Islet precursor cell (in vitro differentiated cells): ENCODE measurements at places on chromosomes 12 and 14.
A peak's percentile ranks its signal among the peaks of the same experiment; 100 is the strongest.

- DNase-seq: no peak
Measured at GRCh38 chr14:20197459-20197858, 6.8 kb downstream of the OR11G2 start.

DNA sequence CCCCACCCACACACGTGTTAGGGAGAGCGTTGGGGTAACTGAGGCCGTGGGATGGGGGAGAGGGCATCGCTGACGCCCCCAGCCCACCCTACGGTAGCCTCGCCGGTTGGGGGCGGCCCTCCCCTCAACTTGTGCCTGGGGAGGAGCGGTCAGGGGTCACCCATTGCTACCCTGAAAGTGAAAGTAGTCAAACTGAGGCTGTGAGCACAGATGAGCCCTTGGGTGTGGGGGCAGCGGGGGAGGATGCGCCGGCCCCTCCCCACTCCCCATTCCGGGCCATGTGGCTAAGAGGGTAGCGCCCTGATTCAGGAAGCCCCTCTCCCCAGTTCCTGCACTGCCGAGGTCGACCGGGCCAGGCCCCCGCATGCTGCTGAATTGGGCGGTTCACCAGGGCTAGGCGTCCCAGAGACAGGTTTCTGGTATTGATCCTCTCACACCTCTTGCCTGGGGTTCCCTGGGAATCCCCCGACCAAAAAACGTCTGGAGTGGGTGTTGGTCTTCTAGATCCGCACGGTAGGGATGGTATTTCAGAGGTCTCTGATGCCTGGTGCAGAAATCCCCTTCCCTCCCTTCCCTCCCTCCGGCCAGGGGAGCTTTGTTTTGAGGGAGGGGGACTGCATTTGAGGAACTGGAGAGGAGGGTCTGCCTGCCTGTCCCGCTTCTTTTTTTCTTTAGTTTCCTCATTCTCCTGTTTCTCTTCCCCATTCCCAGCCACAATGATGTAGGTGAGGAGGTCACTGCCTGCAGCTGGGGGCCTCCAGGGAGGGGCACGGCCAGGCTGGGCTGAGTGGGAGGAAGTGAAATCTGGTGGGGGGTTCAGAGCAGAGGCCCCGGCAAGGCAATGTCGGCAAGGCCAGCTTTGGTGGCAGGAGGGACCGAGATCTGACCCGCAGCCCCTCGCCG, 1.0 kb downstream of the SH2B3 start:
- no peak for DNase-seq

GRCh38 chr14:68486033-68486732, 306.7 kb downstream of the ZFP36L1 start:
- DNase-seq: peak; percentile 10

- no peak for DNase-seq
Measured at GRCh38 chr12:130571734-130572133, 144.4 kb downstream of the RIMBP2 start.

- DNase-seq: no peak
Measured at GRCh38 chr14:99215277-99215676, 56.7 kb downstream of the BCL11B start.

GRCh38 chr14:91743305-91743653, 11.4 kb upstream of the CATSPERB start:
- DNase-seq: no peak

DNA sequence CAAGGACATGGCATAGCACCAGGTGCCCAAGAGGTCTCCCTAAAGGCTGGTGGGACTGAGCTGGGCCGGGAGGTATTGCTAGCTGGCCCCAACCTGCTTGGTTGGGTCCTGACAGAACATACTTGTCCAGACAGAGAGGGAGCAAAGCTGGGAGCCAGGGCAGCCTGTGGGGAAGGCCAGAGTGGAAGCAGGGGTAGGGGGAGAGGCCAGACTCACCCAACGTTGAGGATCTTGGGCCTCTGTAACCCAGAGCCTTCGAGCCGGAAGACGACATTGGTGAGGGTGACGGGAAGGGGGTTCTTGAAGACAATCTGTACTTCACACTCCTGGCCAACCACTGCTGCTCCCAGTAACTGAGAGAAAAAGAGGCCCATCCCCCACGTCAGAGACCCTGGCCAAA, 9.0 kb downstream of the TGM1 start:
- DNase-seq: peak; percentile 26

- DNase-seq: no peak
Measured at GRCh38 chr12:38586789-38587188, 270.2 kb downstream of the ALG10B start.

- DNase-seq: no peak
Measured at GRCh38 chr12:132359971-132360370, 30.6 kb upstream of the GALNT9 start.

GRCh38 chr12:16348435-16349130, 1.1 kb downstream of the MGST1 start:
- DNase-seq: no peak
